ENCODE measurements at places on chromosomes 6 and 20.

GRCh38 chr6:52000064-52000463 is 87.3 kb downstream of the PKHD1 start:
- DNase-seq: no peak

GRCh38 chr6:134138226-134138975 is 86.0 kb upstream of the SLC2A12 start:
- DNase-seq: no peak

GRCh38 chr20:59723607-59724456 is 119.5 kb downstream of the PHACTR3 start:
- DNase-seq: no peak

DNA sequence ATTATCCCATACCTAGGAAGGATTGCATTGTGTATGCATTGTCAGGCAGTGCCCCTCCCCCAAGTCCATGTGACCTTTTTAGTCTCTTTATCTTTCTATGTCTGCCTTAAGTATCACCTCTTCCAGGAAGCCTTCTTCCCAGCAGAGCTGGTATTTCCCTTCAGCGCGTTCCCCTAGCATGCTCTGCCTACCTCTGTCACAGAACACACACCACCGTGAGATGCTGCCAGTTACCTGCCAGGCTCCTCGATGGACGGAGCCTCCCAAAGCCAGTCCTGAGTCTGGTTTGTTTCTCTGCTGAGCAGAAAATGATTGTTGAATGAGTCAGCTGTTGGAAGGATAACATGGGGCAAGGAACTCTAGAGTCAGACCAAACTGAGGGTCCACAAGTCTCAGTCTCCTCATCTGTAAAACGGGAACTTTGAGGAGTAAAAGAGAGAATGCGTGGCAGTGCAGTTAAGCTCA is 11.3 kb upstream of the ZNF335 start:
- DNase-seq: no peak

GRCh38 chr20:14295238-14295637 is 42.2 kb downstream of the FLRT3 start:
- DNase-seq: no peak

DNA sequence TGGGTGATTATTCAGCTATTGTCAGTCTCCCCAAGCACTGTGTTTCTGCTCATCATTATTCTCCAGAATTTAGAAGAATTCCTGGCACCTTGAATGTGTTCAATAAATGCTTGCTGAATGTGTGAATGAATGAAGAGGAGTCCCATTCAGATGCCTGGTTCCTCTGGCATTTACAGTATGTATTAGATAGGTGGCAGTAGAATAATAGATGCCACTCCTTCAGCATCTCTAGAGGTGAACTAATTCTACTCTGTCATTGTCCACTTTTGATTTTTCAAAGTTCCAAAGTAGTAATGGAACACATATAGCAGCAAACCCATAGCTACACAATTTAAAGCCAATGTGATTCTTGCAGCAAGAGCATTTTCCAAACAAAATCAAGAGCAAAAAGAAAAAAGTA is 118.9 kb upstream of the CEP162 start:
- DNase-seq: no peak

GRCh38 chr6:88750936-88751335 is 212.5 kb downstream of the RNGTT start:
- DNase-seq: no peak

GRCh38 chr6:5108536-5109150 is 23.5 kb downstream of the PPP1R3G start:
- no peak for DNase-seq

- no peak for DNase-seq
Measured at GRCh38 chr6:13011612-13012146, 295.1 kb downstream of the PHACTR1 start.

GRCh38 chr6:43976706-43977403 is 150.4 kb downstream of the MRPL14 start:
- no peak for DNase-seq

GRCh38 chr6:28208111-28208659 is 16.9 kb upstream of the ZSCAN9 start:
- no peak for DNase-seq

GRCh38 chr6:131638013-131638412 is 911 bp downstream of the ENPP3 start:
- no peak for DNase-seq

- DNase-seq: no peak
Measured at GRCh38 chr6:3117912-3118352, 579 bp upstream of the BPHL start.

- DNase-seq: no peak
Measured at GRCh38 chr20:16018881-16019280, 554.4 kb downstream of the KIF16B start.

DNA sequence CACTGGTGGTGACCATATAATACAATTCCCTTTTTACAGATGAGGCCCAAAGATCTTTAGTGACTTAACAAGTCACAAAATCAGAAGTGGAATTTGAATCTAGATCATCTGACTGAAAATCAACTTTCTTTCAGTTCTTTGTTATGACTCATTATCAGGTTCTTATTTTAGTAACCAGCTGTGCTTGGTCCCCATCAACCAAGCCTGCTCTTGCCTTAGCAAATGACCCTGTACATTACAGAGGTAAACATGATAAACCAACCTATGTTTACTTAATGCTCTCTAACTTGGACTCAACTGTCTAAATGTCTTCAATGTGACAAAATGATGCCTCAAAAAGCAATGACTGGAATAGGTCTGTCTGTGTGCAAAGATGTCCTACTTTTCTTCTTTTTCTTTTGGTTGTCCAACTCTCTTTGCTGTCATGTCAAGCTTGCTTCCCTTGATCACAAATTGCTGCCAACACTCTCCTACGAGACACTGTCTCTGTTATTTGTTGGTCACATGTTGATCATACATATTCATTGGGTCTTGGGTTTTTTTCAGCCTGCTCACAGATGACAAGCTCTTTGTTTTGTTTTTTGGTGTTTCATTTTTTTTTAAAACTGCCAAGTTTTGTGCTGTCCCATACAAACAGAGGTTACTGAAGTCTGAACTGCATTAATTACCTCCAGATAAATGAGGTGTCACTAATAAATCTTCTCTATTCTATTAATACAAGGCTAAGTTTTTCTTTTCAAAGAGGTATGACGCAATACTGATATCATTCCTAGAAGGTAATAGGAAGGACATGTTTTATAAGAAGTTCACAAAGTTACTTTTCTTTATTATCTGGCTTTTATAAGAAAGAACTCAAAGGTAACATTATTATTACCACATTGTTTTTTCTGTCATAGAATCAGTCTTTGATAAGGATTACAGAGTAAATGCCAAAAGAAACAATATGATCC is 62.2 kb upstream of the PLN start:
- peak; percentile 32 for DNase-seq

DNA sequence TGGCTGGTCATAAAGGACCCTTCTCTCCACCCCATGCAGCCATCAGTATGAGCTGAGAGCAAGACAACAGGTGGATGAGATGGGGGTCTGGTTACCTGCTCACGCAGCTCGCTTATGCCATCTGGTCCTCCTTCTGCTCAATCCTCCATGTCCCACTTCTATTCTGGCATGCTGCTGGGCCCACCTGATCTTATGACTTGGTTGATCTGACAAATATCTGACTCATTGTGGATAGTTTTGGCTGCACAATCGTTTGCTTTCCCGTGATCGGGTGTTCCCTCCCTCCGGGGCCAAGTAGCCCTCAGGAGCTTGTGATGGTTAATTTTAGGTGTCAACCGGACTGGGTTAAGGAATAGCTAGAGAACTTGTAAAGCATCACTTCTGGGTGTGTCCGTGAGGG is 26.6 kb upstream of the ELMO2 start:
- no peak for DNase-seq

DNA sequence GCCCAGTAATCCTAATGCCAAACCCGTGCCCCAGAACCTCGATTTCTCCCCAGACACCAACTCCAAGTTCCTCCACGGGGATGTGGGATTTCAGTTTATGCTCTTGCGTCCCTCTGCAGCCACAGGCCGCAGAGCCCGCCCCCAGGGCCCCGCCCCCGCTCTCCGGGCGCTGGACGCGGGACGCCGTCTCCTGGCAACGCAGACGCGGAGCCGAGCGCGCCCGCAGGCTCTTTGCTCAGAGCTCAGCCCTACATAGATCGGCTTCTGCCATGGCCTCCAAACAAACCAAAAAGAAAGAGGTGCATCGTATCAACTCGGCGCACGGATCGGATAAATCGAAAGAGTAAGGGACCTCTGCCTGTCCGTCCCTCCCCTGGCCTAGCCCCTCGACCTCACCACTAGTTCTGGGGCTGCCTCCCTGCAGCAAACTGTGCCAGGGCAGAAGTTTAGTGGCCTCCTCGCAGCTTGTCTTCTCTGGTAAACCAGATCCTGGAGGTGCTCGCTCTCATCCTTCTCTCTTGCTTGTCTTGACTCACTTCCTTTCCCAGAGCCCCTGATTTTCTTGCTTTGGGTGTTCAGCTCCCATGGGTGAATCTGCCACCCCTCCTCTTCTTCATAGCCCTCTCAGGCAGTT is at the start of gene ADGB:
ADGB (plus strand) TSS at position 201 of the 634 bp plus-strand sequence; CDS start at position 270, 69 bp downstream.
- DNase-seq: no peak

- DNase-seq: no peak
Measured at GRCh38 chr6:127618729-127619128, 41.8 kb downstream of the C6orf58 start.

GRCh38 chr6:139757784-139758183 is 383.3 kb upstream of the CITED2 start:
- DNase-seq: no peak

DNA sequence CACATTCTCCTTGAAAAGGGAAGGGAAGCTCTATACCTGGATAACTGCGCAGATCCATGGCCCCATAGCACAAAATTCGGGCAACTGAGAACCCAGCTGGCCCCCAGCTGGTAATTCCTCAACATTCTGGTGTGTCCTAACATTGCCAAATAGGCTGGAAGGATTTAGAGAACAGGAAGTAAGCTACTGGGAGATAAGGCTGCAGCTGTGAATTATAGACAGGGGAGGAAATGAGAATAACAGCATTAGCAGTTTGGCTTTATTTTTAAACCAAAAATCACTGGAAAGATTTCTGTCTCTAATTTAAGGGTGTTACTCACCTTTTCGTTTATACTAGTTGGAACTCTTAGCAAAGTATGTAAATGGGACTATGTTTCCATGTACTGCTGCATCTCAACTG is 97.2 kb downstream of the TULP4 start:
- DNase-seq: no peak

- no peak for DNase-seq
Measured at GRCh38 chr6:16851758-16852157, 90.5 kb upstream of the ATXN1 start.

- DNase-seq: peak; percentile 29
Measured at GRCh38 chr6:53854843-53855567, 60.2 kb downstream of the LRRC1 start.

GRCh38 chr6:86857783-86858182 is 79.5 kb upstream of the HTR1E start:
- no peak for DNase-seq

DNA sequence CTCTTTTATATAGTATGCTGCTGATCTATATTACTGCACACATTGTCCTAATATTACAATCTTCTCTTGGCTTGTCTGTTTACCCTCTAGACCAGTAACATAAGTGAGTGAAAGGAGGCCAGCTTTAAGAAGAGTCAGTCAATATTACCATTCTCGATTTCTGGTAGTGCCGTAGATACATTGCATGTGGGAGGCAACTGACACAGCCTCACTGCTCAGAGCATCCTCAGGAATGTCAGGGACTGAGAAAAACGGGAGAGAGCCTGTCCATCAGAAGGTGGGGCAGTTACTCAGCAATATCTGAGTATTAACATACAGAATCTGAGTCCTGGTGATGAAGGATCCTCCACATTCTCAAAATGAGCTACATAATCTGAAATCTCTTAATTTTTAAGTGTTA is 259.9 kb downstream of the GJA1 start:
- DNase-seq: no peak

GRCh38 chr6:130632277-130632676 is 194.9 kb upstream of the SMLR1 start:
- DNase-seq: no peak

- no peak for DNase-seq
Measured at GRCh38 chr20:34736106-34736735, 32.1 kb downstream of the TP53INP2 start.

GRCh38 chr6:116932496-116932895 is 55.5 kb downstream of the RFX6 start:
- no peak for DNase-seq

DNA sequence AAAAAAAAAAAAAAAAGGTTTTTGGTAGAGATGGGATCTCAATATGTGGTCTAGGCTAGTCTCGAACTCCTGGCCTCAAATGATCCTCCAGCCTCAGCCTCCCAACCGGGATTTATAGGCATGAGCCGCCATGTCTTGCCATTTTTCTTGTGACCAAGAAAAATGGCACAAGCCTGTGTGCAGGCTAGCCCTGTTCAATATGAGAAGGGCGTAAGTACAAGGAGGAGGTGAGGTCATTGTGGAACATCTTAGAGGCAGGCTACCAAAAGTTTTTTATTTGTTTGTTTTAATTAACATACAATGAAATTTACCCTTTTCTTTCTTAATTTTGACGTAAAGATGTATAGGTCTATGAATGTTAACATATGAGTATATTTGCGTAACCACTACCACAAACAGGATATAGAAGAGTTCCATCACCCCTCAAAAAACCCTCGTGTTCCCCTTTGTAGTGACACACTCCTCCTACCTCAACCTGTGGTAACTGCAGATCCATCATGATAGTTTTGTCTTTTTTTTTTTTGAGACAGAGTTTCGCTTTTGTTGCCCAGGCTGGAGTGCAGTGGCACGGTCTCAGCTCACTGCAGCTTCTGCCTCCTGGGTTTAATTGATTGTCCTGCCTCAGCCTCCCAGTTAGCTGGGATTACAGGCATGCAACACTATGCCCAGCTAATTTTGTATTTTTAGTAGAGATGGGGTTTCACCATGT is 28.3 kb upstream of the KIF3B start:
- no peak for DNase-seq

GRCh38 chr6:13280254-13280653 is 48.1 kb downstream of the TBC1D7 start:
- DNase-seq: no peak

Measured in GM10248 (cell line).